ENCODE measurements at places on chromosomes 3 and 15.

GRCh38 chr15:99733268-99734039, at the start of gene LYSMD4:
LYSMD4 (minus strand) TSS chr15:99733437; CDS start chr15:99731999, 1,438 bp downstream.
- DNase-seq, result peak; percentile 93

- DNase-seq, result peak; percentile 96
Observed at GRCh38 chr3:141412936-141413354, 44.6 kb downstream of the ZBTB38 start.

- no peak for DNase-seq
Observed at GRCh38 chr3:182567700-182568099, 225.6 kb upstream of the ATP11B start.

DNA sequence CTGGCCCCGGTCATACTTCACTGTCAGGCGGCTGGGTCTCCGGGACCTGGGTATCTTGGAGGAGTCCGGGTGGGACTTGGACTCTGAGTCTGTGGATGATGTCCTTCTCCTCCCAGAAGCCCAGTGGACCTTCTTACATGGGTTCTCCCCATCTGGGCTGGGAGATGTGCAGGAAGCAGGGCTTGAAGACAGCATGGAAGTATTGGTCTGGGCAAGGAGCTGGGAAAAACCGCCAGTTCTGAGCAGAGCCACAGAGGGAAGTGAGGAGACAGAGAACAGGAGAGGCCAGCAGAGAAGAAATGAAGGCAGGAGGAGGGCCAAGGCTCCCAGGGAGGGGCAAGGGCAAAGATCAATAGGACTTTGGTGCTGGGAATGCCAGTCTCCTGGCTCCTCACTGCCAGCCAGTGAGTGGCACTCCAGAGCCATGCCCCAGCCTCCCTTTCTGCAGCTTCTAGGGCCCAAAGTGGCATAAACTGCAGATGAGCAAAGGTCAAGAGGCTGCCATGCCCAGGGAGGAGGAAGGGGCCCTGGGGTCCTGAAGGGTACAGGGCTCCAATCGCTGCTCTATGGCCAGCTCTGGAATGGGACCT, at the start of gene PPP1R14D:
Gene PPP1R14D, minus strand, starts transcription at position 262 of the 590 bp plus-strand sequence. Its CDS starts 67 bp downstream, at position 195.
- no peak for DNase-seq

GRCh38 chr15:87556886-87557285, 699.7 kb downstream of the NTRK3 start:
- peak; percentile 9 for DNase-seq

DNA sequence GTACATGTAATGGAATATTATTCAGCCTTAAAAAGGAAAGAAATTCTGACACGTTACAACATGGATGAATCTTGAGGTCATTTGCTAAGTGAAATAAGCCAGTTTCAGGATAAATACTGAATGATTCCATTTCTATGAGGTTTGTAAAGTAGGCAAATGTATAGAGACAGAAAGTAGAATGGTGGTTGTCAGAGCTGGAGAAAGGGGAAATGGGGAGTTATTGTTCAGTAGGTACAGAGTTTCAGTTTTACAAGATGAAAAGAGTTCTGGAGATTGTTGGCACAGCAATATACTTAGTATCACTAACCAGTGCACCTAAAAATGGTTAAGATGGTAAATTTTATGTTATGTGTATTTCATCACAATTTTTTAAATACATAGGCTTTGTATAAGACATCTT, 60.6 kb downstream of the USP8 start:
- DNase-seq, result no peak

DNA sequence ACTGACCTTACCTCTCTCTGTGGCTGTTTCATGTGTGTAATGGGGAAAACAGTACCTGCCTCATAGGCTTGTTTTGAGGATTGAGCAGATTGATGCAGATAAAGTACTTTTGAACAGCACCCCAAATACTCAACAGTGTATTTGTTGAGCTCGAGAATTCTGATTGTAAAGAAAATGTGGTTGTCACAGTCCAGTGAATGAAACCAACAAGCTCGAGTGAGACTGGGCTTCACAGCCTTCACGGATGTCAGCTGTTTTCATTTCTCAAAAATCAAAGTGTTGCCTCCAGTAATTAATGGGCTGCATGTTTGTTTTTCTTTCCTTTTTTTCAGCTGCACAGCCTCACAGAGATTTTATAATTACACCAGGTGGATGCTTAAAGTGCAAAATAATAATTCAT, 43.7 kb downstream of the PARP15 start:
- no peak for DNase-seq

DNA sequence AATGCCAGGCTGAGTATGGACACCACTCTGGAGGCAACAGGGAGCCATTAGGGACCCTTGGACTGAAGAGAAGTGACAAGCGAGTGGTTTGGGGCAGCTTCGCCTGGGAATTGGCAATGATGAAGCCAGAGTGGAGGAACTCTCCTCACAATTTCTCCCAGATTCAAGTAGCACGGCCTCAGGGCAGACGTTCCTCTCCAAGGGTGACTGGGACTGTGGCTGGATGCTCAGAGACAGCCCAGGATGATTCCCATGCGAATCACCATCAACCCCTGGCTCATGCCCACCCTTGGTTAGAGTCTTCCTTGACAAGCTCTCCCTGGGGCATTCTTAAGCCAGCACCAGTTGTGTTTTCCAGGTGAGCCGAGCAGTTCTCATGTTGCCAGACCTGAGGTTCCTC, 16.3 kb upstream of the DOCK3 start:
- DNase-seq, result no peak

DNA sequence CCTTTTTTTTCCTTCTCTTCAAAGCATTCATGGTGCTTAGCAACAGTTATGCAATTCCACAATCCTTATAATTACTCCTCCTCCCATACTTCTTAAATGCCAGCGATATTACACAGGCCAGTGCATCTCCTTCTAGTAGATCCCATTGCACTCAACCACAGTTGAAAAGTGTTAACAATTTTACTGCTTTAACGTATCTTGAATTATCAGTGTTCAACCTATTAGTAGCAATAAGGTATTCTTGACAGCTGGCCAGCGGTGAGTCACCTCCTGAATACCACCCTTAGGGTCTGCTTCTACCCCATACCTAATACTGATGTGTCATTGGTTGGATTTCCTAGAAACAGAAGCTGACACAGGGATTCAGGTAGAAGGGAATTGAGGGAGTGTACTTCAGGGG, 24.0 kb upstream of the TEX9 start:
- no peak for DNase-seq

- peak; percentile 31 for DNase-seq
Observed at GRCh38 chr3:58308728-58309127, 2.4 kb downstream of the HTD2 start.

- DNase-seq, result peak; percentile 15
Observed at GRCh38 chr15:95760508-95760907, 570.0 kb upstream of the NR2F2 start.

DNA sequence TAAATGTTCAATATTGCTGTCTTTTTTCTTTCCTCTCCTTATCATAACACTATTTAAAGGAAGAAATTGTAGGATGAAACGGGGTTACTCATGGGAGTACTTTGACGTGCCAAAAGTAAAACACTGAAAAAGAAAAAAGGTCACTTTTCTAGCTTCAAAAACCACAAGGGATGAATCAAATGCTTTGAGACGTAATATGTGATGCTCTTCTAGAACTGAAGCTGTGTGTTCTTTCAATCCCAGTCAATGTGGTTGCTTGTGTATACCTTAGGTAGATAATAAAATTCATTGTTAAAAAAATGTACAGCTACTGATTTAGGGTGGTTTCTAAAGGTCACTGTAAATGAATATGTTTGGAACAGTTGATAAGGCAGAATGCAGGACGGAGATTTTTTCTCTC, 538.8 kb upstream of the ZNF717 start:
- DNase-seq, result no peak

GRCh38 chr3:50296721-50297383, 2.4 kb downstream of the HYAL3 start:
- DNase-seq, result no peak

GRCh38 chr3:171049861-171050444, 23.4 kb upstream of the SLC2A2 start:
- DNase-seq, result peak; percentile 75

DNA sequence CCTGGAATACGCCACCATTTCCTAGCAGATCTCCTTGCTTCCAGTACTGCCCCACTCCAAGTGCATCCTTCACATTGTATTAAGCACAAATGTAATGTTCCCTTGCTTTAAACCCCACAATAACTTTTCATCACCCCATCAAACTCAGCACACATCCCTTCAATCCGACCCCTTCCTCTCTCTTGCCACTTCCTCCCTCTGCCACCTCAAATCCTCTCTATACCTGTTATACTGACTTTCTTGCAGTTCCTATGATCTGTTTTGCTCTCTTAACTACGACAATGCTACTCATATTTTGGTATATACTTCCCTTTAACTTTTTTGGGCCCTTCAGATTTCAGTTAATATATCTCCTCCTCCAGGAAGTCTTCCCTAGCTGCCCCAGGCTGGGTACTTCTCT, 14.1 kb downstream of the PARL start:
- DNase-seq, result no peak

- peak; percentile 55 for DNase-seq
Observed at GRCh38 chr15:77440378-77440999, 19.8 kb downstream of the HMG20A start.

DNA sequence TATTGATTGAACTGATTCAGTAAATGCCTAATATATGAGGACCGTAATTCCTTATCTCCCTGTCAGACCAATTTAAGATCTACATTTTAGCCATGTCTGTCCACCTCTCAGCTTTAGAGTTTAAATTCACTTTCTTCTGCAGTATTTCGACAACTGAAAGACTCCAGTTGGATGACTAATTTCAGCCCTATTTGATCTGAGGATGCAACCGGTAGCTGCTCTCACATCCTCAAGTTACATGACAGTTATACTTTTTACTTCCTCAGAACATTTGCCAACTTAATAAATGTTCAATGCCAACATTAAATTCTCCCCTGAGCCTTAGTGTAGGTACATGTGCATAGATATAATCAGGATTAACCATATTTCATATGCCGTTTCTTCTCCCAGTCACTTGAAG, 2.5 kb upstream of the HHLA2 start:
- no peak for DNase-seq

- no peak for DNase-seq
Observed at GRCh38 chr3:186217820-186218164, 108.9 kb upstream of the ETV5 start.

DNA sequence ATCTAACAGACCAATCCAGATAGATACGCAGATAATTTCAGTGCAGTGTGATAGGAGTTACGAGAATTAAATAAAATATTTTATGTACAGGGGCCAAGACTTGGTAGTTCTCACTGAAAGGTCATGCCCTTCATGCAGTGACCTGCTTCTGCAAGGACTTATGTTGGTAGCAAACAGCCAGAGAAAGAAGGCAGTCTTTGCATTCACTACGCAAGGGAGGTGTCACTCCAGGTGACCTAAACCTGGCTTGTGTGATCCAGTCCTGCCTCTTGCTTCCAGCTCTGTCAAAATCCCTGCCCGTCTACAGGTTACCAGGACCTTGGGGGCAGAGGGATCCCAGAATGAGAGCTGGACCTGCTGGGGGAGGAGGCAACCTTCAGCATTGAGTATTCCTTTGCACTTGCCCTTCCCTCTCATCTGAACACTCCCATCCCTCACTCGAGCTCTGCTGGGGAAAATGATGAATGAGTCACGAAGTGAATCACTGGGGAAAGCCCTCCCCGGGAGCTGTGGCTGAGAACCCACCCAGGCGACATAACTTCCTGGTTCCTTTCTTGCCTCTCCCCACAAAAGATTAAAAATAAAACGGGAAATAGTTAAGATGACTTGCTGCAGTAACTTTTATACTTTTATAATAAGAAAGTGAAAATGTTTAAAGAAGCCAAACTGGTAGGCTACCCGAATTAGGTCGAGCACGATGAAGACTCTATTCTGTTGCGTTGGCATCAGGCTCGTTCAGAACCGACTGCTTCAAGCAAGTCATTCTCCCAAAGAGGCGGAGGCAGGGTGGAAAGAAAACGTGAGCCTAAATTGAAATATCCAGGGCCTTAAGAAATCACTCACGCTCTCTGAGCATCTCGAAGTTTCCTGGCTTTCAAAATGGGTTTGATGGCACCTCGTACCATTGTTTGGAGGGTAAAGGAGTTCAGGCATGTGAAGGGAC, 216.1 kb downstream of the SLCO3A1 start:
- peak; percentile 69 for DNase-seq

GRCh38 chr15:40309344-40309862, 1.7 kb upstream of the PLCB2 start:
- no peak for DNase-seq

DNA sequence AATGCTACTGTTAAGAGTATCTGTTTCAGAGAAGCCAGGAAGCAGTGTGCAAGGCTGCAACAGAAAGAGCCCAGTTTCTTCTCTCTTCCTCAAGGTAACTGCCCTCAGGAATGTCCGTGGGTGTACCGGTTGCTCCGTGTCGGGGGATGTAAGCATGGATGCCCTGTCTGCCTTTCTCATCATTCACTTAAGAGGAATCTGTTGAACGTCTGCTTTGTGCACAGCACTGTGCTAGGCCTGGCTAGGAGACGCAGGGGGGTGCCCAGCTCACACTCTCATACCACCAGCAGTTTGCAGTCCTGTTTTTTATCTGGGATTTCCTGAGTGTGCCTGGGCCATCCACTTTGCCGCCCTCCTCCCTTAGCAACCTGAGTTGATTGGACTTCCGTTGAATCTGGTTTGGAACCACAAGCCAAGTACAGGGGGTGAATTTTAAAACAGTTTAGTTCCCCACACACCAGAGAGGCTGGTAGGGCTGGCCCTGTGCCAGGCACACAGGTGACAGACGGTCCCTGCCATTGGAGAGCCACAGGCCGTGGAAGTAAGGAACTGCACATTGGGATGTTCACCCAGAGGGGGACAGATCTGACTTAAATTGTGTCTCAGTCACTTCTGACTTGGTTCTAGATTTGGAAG, 11.2 kb downstream of the BOC start:
- DNase-seq, result no peak

DNA sequence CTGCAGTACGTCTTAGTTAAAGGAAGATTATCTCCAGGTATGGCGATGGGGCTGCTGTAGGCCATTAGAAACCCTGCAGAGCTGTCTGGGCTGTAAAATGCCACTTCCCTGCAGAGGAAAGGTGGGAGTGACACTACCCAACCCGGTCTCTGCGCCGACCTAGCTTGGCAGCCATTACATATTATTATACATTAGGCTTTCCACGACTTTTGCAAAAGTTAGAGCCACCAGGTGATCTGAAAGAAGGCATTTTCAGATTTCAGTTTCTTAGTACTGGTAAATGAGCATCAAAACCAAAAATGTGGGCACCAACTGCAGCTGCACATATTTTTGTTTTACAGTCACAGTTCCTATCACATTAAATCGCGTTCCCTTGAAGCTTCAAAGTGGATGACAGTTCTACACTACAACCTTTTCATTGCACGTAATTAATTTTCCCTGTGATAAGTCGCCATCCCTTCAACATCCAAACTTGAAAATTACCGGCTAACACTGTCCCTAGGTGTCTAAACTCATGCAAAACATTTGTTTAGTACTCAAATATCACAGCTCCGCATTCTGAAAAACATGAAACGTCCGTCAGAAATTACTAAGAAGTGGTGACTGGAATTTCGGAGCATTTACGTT, 81.4 kb upstream of the CHD2 start:
- DNase-seq, result no peak

- no peak for DNase-seq
Observed at GRCh38 chr15:57626713-57627440, 35.2 kb downstream of the MYZAP start.

GRCh38 chr3:20396335-20396734, 210.3 kb upstream of the SGO1 start:
- DNase-seq, result no peak
